ENCODE measurements at places on chromosomes 1 and 21.

DNA sequence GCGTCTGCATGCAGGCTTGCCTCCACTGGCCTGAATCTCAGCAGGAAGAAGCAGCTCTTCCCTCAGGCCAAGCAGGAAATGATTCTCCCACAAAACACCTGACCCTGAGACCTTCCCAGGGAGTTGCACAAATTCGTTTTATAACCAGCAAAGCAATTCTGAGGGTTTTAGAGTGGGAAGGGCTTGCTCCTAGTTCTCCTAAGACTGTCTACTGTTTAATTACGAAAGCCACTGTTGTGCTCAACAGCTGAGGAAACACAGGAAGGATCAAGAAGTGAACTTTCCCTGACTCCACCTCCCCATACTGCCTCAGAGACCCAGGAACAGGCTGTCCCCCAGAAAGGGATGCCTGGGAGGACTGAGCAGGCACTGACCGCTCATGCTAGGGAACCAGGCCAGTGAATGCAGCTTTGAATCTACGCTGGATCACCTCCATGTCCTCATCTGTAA lies 37.0 kb upstream of the PUM1 start:
- peak; percentile 16 for DNase-seq

GRCh38 chr21:41016472-41016871 lies 151.5 kb upstream of the BACE2 start:
- DNase-seq = peak; percentile 58

GRCh38 chr1:154628121-154628405 lies 20.1 kb upstream of the ADAR start:
- DNase-seq = no peak

- DNase-seq = no peak
Measured at GRCh38 chr1:230086151-230086550, 19.1 kb downstream of the GALNT2 start.

DNA sequence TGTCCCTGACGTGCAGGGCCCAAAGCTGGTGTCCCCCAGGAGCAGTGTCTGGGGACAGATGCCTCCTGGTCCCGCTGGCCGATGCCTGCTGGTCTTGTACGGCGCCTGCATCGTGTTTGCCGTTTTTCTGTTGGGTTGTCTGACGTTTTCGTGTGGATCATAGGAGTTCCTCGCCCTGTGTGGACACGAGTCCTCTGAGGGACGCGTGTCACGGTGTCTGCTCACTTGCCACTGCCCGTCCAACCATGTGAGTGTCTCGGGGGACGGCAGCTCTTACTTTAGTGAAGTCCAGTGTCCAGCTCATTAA lies 7.4 kb downstream of the MIB2 start:
- DNase-seq = no peak

DNA sequence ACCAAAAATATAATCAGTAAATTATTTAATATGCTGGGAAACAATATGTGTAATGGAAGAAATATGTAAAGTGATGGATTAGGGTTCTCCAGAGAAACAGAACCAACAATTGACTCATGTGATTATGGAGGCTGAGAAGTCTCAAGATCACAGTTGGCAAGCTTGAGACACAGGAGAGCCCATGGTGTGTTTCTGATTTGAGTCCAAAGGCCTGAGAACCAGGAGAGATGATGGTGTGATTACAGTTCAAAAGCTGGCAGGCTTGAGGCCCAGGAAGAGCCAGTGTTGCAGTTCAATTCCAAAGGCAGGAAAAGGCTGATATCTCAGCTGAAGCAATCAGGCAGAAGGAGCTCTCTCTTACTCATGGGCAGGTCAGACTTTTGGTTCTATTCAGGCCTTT lies 138.8 kb upstream of the NBPF11 start:
- no peak for DNase-seq

GRCh38 chr1:55317673-55318072 lies 102.5 kb upstream of the USP24 start:
- no peak for DNase-seq

Data from DMS53 (cell line).